ENCODE measurements at places on chromosomes 13 and 19. TPM values are rescaled to one million over a fixed set of nuclear protein-coding genes. Genes with fewer than 3 reads are reported as not detected.

GRCh38 chr13:44189085-44189484, 184.5 kb upstream of the SERP2 start:
- H3K36me3 ChIP-seq = no peaks in the 10 kb centered on the region
- H3K4me3 ChIP-seq = no peak overlapping the region
- DNase-seq = no peak
- H3K27me3 ChIP-seq = no peaks in the 10 kb centered on the region
- peaks cover 3% of the 10 kb centered on the region for H3K4me1 ChIP-seq
- no peak overlapping the region for H3K27ac ChIP-seq

DNA sequence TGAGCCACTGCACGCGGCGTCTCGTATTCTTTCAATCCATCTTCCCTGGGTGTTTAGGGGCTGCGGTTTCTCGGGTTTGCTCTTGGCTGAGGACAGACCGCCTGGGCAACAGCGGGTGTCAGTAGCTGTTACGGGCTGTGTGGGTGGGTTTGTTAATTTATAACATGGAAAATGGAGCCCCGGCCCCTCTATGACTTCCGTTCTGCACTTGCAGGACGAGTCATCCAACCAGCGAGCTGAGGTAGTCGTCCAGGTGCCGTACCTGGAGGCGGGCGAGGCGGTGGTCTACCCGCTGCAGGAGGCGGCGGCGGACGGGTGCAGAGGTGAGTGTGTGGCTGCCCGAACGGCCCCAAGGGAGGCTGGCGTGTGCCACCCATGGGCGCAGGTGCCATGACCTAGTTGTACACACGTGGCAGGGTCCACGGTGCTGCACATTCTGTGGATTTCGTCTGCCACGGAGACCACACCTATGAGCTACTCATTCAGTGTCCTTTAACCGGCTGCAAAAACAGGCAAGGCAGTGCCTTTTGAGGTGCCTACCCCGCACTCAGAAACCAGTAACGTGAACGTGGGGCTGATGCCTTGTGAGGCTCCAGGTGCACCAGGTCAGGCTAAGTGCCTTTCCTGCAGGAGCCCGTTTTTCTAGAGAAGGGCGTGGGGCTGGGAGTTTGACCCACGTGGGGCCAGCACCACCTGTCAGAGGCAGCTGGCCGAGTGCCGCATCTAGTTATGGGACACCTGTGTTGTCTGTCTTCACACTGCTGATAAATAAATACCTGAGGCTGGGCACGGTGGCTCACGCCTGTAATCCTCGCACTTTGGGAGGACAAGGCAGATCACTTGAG, 10.9 kb downstream of the POLR2E start:
- no peak overlapping the region for H3K4me3 ChIP-seq
- no peaks in the 10 kb centered on the region for H3K36me3 ChIP-seq
- peak; percentile 44 for DNase-seq
- H3K27me3 ChIP-seq = no peaks in the 10 kb centered on the region

- peaks cover 7% of the 10 kb centered on the region for H3K4me1 ChIP-seq
- DNase-seq = no peak
- no peaks in the 10 kb centered on the region for H3K36me3 ChIP-seq
- H3K27me3 ChIP-seq = no peaks in the 10 kb centered on the region
- H3K4me3 ChIP-seq = no peak overlapping the region
- no peak overlapping the region for H3K27ac ChIP-seq
Observed at GRCh38 chr13:73074926-73075325, 16.1 kb downstream of the KLF5 start.

DNA sequence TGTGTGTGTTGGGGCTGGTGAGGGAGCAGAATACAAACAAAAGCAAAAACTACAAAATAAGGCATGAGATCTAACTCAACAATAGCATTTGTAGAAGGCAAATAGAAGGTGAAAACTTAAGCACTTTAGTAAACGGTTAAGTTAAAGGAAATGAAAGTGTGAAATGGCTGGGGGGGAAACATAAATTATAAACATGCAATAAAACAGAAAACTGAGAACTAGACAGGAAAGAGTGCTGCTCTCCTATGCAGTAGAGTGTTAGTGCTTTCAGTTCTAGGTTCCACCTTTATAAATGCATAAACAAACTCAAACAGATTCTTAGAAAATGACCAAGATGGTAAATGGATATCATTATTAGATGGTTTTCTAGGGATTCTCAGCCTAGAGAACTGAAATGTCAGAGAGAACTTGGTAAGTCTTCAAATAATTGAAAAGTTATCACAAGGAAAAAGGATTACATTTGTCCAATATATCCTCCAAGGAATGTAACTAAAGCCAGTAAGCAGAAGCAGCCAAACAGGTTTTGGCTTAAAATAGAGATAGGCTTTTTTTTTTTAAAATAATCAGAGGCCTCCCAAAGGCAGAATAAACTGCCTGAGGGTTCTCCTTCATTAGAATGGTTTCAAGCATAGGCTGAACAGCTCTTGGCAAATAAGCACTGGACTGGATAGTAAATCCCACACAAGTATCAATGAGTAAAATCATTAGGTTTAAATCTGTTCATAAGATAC, 23.3 kb downstream of the RBM26 start:
- no peaks in the 10 kb centered on the region for H3K36me3 ChIP-seq
- peaks cover 36% of the 10 kb centered on the region for H3K4me1 ChIP-seq
- H3K27ac ChIP-seq = no peak overlapping the region
- H3K27me3 ChIP-seq = no peaks in the 10 kb centered on the region
- no peak for DNase-seq
- no peak overlapping the region for H3K4me3 ChIP-seq

DNA sequence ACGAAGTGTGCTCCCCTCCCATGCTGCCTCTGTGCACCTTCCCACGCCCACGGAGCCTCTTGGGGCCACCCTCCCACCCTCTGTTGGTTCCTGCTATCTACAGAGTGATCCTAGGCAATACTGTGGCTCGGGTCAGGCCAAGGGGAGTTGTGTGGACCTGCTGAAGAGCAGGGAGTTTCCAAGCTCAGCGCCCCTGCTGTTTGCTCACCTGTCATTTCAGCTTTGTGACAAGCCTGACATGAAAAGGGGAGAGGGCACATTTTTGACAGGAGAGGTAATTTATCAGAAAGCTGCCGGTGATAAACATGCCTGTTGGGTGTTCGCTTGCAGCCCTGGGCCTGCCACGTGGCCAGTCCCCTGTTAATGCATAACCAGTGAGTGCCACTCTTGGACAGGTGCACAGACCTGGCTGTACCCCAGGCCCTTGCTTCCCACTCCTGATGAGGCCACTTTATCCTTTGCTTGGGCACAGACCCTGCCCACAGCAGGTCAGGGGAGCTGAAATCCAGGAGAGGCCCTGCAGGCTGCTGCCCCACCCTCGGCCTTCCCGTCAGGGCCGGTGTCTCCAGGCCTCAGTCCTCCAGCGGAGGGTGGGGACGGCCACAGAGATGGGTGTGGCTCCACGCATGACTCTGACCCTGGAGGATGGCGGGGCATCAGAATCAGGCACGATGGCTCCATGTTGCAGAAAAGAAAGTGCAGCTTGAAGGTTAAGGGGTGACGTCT, 201.5 kb upstream of the GPR12 start:
- H3K4me3 ChIP-seq = no peak overlapping the region
- peaks cover 36% of the 10 kb centered on the region for H3K4me1 ChIP-seq
- H3K27me3 ChIP-seq = no peaks in the 10 kb centered on the region
- H3K36me3 ChIP-seq = no peaks in the 10 kb centered on the region
- peak; percentile 73 for DNase-seq

DNA sequence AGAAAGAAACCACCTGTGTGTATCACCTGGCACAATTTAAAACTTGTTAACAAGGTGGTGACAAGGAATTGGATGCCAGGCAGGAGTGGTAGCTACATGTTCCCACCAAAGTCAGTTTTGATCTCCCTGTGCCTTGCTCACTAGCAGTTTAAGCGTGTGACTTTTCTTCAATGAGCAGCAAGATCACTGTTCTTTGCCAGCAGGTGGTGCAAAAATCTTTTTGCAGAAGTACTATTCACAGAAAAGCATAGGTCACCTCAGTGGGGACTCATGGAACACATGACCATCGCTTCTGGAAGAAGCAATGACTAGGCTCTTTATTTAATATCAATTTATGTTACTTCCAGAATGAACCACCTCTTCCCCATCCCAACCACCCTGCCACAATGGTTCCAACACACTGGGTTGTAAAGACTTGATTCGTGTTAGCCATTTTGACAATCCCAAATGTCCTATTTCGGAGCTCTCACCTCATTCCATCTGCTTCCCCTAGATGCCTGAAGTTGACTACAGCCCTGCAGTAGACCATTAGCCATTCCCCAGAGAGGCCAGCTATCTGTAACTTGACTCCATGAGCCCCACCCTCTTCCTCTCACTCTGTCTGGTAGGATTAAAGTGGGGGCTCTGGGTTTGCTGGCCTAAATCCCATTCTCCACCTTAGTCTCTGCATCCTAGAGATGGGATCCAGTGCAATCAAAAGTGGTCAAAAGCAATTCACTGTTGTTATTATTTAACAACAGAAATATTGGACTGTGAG, 59.1 kb upstream of the TNFRSF19 start:
- H3K4me3 ChIP-seq = no peak overlapping the region
- H3K4me1 ChIP-seq = no peaks in the 10 kb centered on the region
- no peak for DNase-seq
- H3K36me3 ChIP-seq = no peaks in the 10 kb centered on the region
- H3K27ac ChIP-seq = no peak overlapping the region

- H3K27ac ChIP-seq = no peak overlapping the region
- no peaks in the 10 kb centered on the region for H3K27me3 ChIP-seq
- peak; percentile 50 for DNase-seq
- H3K4me3 ChIP-seq = no peak overlapping the region
- peaks cover 30% of the 10 kb centered on the region for H3K36me3 ChIP-seq
Observed at GRCh38 chr19:2038284-2039088, 12.6 kb downstream of the MKNK2 start.

- H3K27me3 ChIP-seq = peaks cover 4% of the 10 kb centered on the region
- no peaks in the 10 kb centered on the region for H3K36me3 ChIP-seq
- no peak overlapping the region for H3K27ac ChIP-seq
Observed at GRCh38 chr13:76971851-76972829, 19.7 kb upstream of the CLN5 start.

DNA sequence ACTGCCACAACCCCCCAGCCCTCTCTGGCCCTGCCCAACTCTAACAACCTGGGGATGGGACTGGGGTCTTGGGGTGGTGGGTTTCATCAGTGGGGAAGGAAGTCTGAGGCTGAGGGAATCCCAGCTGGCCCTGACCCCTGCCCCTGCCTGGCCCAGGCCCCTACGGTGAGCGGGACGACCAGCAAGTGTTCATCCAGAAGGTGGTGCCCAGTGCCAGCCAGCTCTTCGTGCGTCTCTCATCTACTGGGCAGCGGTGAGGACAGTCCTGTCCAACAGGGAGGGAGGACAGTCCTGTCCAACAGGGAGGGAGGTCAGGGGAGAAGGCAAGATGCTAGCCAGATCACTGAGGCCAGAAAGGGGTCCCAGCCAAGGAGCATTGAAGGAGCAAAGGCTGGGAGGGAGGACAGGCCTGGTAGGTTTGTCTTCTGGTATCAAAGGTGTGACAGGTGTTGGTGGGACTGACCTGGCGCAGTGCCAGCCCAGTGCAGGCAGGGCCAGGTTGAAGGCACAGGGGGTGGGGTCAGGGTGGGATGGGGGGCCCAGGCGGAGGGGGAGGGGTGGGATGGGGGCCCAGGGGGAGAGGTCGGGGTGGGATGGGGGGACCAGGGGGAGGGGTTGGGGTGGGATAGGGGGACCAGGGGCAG, 12.1 kb upstream of the LTBP4 start:
- H3K27me3 ChIP-seq = no peaks in the 10 kb centered on the region
- no peak for DNase-seq
- H3K36me3 ChIP-seq = no peaks in the 10 kb centered on the region
- H3K27ac ChIP-seq = no peak overlapping the region
- no peaks in the 10 kb centered on the region for H3K4me1 ChIP-seq

Gene ADAMTSL5
- total RNA-seq = 0.67 TPM

DNA sequence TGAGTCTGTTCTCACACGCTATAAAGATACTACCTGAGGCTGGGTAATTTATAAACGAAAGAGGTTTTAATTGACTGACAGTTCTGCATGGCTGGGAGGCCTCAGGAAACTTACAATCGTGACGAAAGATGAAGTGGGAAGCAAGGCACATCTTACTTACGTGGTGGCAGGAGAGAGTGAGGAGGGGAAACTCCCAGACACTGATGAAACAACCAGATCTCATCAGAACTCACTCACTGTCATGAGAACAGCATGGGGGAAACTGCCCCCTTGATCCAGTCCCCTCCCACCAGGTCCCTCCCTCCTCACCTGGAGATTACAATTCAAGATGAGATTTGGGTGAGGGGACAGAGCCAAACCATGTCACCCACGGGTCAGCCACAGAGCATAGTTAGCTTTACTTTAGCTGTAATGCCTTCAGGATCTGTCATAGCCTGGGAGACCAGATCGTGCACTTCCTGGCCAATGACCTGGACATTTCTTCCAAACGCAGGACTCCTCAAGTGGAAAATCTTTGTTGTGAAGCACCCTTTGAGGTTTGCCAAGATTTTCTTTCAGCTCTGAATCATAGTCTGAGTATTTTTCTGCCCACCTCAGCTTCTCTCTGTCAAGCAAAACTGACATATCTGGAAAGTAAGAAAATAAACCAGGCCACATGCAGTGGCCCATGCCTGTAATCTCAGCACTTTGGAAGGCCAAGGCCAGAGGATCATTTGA, 25.2 kb upstream of the HIF3A start:
- DNase-seq = no peak
- no peak overlapping the region for H3K4me3 ChIP-seq
- no peaks in the 10 kb centered on the region for H3K27me3 ChIP-seq
- H3K4me1 ChIP-seq = no peaks in the 10 kb centered on the region
- no peaks in the 10 kb centered on the region for H3K36me3 ChIP-seq

GRCh38 chr13:84479656-84480055, 597.4 kb upstream of the SLITRK1 start:
- DNase-seq = no peak
- H3K4me1 ChIP-seq = no peaks in the 10 kb centered on the region
- H3K27me3 ChIP-seq = no peaks in the 10 kb centered on the region
- no peak overlapping the region for H3K27ac ChIP-seq
- H3K4me3 ChIP-seq = no peak overlapping the region
- no peaks in the 10 kb centered on the region for H3K36me3 ChIP-seq

Gene TMEM238
- 21.1 TPM for total RNA-seq

DNA sequence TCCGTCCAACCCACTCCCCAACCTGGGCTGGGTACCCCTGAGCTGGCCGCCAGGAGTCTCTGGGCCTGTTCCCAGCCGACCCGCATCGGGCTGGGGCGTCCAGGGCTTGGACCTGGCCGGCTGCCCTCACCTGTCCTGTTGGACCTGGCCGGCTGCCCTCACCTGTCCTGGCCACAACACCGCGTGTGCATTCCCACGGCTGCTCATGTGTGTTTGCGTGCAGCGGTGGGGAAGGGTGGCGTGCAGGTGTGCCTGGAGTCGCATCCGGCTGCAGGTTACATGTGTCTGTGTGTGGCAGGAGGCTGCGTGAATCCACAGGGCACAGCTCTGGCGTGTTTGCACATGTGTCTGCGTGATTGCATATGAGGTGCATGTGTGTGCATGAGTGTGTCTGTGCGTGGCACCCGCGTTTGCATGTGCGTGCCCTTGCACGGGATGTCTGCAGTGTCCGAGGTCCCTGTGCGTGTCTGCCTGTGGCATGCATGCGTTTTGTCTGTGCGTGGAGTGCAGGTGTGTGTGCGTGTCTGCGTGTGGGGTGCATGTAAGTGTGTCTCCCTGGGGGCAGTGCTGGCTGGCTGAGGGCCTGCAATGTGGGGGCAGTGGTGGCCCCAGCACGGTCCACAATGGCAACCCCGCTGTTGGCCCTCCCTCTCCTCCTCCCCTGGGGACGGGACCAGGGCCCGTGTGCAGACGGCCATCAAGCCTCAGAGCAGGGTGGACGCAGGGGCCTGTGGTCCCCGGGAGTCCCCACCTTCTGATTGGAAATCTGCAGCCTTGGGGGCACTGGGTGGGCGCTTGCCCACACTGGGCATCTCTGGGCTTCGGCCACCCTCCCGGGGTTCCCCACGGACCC, 3.4 kb downstream of the EFNA2 start:
- peak; percentile 70 for DNase-seq
- H3K27me3 ChIP-seq = peaks cover 19% of the 10 kb centered on the region
- no peak overlapping the region for H3K27ac ChIP-seq
- H3K4me3 ChIP-seq = no peak overlapping the region

All from pancreas (tissue), 10 donors.